ENCODE measurements at places on chromosomes 5 and 9.

DNA sequence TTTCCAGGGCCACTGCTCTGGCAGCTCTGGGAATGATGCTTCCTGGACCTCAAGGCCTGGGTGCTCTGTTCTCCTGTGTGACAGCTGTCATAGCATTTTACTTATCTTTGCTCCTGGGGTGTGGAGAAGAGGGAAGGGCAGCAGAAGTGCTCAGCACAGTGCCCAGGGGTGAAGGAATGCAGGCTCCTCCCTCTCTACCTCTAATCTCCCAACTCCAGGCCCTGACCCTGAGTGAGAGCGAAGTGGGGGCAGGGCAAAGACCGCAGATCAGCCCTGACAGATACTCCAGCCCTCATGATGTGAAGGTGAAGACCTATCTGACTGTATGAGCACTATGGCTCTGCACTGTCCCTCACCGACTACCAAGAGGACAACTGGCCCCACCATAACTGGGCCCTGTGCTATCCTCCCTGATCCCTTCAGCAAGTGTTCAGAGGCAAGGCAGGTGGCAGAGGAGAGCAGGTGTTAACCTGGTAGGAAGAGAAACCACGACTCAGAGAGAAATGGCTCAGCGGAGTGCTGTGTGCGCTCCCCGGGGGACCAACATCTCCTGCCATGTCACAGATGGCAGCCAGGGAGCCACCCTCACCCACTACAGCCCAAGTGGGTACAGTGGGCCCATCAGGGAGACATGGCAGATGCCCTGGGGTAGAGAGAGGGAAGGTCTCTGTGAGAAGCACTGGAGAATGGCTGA lies 16.8 kb downstream of the ACSL6 start:
- no peak for DNase-seq

DNA sequence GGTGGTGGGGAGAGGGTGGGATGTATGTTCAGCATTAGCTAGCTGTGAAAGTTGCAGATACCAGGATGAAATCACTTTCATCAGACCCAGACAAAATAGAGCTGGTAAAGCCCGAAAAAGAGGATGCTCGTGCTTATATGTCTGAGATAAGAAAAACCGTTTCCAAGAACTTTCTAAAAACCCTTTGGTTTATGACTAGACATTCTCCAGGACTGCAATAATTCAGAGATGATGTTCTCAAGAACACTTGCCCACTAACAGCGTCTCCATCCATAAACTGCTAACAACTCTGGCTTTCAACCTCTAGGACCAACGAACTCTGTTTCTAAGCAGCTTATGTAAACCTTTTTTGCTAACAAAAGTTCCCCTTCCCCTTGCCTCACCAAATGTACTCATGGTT lies 8.4 kb upstream of the AMACR start:
- no peak for DNase-seq

GRCh38 chr9:109110329-109111021 lies 9.3 kb downstream of the TMEM245 start:
- DNase-seq, result no peak

- DNase-seq, result no peak
These were observed 41.7 kb upstream of the DENND4C start for GRCh38 chr9:19188771-19189170.

GRCh38 chr9:103183701-103184171 lies 188.6 kb downstream of the CYLC2 start:
- DNase-seq, result no peak

DNA sequence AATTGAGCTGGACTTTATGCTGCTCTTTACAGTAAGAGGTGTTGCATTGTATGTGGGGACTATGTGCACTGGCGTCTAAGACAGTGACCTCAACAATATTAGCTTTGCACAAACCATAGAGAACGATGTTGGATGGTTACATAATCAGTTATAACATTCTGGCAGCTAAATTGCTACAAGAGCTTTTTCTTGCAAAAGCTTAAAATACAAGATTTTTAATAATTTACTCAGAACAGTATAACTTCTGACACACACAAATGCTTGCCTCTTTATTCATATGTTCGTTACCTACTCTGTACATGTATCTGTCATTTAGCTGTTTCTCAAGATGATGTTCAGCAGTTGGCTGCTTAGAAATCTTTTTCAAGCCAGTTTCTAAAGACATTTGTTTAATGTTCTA lies 11.6 kb downstream of the C5orf24 start:
- DNase-seq, result no peak

GRCh38 chr5:118818604-118819003 lies 169.7 kb downstream of the DTWD2 start:
- DNase-seq, result no peak

DNA sequence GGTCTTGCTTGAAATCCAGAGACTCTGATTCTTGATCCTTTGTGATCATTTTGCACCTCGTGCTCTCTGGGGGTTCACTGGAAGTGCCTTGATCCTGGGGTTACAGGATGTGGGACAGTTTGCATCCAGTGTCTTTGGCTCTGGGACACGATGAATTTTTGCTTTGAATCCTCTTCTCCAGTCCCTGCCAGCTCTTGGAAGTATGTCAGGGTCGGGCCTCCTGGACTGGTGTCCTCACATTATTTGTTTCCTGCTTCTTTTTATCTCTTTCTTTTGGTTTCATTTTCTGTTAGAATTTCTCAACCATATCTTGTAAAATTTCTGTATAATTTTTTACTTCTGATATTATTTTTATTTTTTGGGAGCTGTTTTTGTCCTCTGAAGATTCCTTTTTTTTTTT lies 34.2 kb downstream of the SECISBP2 start:
- DNase-seq, result no peak

- no peak for DNase-seq
These were observed 39.5 kb downstream of the NSUN2 start for GRCh38 chr5:6593148-6594016.

DNA sequence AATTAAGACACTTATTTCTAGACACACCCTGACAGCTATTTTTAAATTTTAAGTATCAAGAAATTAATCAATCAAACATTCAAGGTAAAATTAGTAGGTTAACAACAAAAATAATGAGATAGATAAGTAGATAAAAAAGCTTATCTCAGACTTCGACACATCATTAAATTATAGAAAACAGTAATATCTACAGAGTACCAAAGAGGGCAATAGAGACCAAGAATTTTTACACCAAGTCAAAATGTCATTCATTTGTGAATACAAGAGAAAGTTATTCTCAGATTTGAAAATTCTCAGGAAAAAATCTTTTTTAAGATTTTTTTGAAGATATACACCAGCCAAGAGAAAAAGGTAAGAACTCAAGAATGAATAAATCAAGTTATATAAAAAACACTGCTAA lies 445.6 kb downstream of the ACTL7B start:
- no peak for DNase-seq

GRCh38 chr5:172111852-172112225 lies 76.2 kb downstream of the STK10 start:
- DNase-seq, result no peak

GRCh38 chr5:14450018-14450524 lies 131.5 kb upstream of the OTULINL start:
- no peak for DNase-seq

DNA sequence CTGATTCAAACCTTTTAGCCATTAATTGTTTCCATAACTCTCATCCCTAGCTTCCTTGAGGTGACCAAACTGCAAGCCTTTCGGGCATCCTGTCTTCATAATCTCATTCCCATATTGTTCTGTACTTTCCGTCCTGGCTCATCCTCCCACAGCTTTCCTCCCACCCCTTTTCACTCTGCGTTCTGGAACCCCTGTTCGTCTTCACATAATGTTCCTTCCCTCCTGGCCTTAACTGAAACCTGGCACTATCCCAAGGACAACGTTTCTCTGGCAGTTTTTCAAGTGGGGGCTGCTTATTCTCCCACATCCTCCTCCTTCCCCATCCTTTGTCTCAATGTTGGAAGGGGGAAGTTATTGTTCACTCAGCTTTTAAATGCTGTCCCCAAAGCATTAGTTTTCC lies 1.5 kb downstream of the ZNF189 start:
- DNase-seq, result no peak

GRCh38 chr5:168798065-168799023 lies 219.2 kb upstream of the PANK3 start:
- no peak for DNase-seq

DNA sequence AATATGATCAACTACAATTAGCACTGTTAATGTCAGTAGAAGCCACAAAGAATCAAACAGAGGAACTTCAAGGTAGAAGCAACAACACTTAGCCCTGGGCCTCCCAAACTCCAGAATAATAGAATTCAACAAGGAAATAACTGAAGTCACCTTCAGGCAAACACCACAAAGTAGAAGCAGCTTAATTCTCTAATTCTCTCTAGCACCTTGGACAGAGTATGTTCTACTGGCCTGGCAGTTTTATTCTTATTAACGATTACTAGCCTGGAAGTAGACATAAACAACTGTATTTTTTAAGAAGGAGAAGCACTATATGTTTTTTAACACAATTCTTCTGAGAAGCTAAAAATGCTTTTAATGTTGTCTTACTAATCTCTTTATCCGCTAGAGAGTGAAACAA lies 911.9 kb downstream of the DTWD2 start:
- DNase-seq, result no peak

DNA sequence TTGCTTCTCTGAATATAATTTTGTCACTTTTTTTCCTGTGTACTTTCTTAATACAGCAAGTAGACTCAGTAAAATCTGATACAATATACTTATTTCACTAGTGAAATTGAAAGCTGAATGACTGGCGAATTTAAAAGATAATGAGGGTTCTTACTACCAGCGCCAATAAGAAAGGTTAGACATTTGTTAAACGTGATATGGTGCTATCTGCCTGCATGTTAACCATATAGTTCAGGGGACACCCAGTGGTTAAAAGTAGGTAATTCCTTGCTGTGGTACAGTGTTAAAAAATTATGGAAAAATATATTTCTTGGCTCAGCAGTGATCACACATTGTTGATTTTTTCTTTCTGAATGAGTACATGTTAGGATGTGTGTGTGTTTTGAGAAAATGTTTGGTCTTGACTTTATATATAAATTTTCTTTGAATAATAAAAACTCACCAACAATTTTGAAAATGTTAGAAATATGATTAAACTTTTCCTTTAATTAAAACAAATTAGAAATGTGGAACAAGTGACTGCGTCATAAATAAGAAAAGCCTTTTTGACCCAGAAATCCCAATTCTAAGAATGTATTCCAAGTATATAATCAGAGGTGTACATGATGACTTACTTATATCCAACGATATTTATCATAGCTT lies 25.8 kb downstream of the CAST start:
- peak; percentile 59 for DNase-seq

DNA sequence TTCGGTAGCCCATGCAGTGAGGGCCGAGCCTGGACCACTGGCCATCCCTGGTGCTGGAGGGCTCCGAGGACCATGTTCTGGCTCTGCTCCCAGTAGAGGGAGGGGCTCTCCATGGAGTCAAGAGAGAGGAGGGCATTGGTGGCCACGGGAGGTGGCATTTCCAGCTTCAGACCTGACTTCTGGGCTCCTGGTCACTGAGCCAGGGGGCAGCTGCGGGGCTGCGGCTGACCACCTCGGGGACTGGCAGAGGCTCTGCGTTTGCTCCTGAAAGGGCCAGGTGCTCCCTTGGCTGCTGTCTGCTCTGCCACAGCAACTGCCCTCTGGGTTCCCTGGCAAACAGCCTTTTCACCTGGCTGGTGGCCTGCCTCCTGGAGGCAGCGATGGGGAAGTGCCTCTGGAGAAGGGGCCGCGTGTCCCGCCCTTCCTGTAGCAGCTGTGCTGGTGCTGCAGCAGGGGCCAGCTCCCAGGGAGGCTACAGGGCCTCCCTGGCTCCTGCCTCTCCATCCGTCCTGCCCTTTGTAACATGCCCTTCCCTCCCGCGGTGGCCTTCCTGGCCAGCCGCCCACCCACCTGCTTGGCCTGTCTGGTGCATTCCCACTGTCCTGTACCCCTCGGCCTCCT lies 144.6 kb downstream of the CACNA1B start:
- no peak for DNase-seq
